Breast epithelium (tissue), 4 donors: ENCODE measurements at places on chromosomes 2 and 18. TPM values are rescaled to one million over a fixed set of nuclear protein-coding genes. Genes with fewer than 3 reads are reported as not detected.
A peak's percentile ranks its signal among the peaks of the same experiment; 100 is the strongest.

Gene VAMP8
- total RNA-seq = 55.7 TPM

GRCh38 chr2:21498016-21498415 is 374.2 kb downstream of the TDRD15 start:
- no peak for DNase-seq

DNA sequence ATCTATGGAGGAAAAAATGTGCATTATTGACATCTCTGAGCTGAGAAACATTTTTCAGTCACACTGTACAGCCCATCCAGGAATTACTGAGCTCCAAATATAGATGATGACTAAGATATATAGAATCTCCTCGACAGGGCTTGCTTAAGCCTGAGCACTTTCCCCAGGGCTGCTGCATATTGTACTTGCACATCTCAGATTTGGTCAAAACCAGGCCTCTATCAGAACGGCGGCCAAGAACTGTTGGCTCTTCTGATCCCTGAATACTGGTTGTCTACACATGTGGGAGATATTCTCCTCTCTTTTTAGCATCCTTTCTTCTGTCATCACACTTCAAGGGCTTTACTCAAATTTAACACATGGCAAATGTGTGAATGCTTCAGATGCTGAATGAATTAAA is 201.5 kb upstream of the SLC35G4 start:
- DNase-seq = no peak

DNA sequence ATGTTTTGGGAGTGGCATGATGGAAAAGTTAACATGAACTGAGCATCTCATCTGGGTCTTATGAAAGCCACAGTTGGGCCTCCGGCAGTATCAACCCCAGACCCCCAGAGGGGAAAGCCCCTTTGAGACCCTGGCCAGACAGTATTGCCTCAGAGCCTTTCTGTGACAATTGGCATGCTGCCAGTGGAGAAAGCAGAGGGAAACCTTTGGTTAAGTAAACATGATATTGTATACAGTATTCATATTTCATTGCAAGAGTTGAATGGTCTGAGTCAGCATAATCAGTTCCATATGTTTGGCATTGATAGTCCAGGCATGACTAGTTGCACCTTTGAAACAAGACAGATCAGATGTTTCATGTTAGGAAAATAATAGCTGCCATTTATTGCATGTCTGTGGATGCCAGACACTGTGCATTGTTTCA is 20.0 kb downstream of the MERTK start:
- DNase-seq = no peak

DNA sequence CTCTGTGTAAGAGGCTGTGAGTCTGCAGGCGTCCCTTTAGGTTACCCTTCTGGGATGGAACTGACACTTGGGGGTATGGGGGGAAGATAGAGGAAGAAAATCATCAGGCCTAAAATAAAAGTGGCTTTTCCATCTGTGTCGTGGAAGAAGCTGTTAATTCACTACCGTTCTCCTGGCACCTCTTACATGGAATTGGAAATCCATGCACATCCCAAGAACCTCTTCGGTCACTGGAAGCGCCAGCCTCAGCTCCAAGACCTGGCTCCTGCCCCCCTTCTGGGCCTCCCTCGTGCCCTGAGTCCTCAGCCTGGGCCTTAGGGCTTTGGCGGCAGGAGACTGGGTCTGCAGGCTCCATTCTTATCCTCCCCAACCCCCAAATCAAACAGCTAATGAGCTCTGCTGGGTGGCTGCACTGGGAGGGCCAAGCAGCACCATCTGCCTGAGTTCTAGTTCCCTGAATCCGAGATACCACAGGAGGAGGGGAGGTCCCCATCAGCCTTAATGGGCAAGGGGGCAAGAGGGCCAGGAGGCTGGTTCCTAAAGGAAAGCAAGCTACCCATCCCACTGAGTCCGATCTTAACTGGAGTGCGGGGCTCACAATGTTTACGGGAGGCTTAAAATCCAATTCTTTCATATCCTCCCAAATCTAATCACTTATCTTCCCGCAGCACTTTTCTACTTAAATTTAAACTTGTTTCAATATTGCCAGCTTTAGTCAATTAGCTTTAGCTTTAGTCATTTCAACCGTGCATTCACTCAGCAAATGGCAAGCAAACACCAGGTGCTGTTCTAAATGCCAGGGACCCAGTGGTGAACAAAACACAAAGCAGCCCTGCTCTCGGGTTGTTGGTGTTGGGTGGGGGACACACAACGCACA is 52.8 kb downstream of the FAM178B start:
- no peak for DNase-seq

Gene GCG
- not detected for total RNA-seq

DNA sequence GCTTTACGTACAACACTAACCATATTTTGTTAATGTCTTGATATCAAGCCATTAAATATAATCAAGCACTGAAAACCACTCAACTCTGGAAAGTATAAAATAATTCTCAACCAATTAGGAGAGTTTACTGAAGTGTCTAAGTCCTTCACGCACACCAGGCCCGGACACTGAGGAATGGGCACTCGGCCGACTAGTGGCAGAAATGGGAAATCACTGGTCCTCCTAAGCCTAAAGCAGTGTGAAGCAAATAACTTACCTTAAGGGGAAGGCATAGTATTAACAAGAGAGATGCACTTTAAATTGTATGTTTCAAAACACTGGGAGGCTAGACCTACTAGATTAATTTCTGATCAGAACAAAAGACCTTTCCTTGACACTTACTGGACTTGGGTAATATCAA is 45.7 kb downstream of the FAM210A start:
- DNase-seq = no peak

DNA sequence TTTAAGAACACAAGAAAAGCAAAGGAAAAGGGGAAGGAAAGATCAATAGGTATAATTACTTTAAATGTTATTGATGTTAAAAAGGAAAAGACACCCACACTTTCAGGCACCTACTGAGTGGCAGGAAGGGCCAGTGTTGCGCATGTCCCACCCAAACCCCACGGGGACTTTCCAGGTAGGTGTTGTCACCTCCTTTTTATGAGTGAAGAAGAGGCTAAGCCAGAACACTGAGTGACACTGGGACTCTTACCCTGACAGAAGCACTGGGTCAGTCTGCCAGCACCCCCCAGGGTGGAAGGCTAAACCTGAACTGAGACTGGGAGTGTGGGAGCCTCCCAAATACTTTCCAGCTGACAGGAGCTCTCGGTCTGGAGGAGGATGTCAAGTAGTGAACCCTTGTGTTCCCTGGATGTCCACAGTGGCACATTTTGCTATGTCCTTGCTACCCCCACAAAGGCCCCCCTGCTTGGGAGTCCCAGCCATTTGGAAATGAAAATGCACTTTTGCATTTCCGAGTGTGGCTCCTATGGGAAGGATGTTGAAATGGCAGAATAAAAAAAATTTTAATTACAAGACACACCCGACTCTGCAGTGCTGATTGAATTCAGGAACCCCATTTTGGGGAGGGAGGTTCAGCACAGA is 90.9 kb upstream of the SMAD2 start:
- no peak for DNase-seq

GRCh38 chr2:218981881-218982585 is 3.0 kb downstream of the FEV start:
- no peak for DNase-seq

Gene STEAP3
- 52.2 TPM for total RNA-seq

DNA sequence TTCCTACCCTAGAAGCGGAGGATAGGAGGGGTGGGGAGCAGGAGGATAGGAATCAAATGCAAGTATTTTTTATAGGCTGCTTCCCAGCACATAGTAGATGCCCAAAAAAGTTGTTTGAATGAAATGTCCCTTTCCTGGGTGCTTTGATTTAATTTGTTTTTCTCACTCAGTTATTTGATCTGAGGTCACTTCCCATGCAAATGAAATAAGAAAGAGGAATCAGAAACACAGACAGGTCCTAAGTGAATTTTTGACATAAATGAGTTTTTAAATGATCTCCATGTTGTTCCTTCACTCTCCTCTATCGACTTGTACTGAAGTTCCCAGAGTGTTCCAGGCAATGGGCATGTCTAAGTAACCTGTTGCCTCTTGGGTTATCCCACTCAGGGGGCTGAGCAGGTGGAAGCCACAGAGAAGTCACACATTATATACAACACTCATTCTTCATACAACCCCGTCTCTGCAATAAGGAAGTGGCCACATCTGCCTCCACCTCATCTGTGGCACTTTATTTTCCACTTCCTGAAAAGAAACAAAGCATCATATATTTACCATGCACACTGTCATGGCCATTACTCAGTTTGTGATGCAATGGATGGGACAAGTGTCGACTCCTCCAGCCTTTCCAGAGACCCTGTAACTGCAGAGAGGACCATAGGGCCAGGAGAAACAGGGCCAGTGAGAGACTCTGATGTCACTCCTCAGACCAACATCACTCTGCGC is 81.9 kb upstream of the ZNF397 start:
- no peak for DNase-seq

DNA sequence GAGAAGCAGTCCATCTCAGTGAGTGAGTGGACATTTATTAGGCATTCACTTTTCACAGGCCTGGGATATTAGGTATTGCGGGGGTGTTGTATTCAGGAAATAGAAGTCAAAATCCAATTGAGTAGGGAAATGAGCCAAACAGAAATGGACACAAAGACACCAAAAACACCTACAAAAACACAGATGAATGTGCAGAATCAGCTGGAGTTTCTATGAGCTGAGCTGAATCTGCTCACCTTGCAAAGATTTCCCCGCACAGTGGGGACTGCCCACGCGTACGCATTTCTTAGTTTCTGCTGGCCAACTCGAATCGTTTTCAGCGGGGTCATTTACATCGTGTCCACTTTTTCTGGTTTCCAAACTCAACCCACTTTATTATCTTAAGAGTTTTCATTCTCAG is 160.0 kb downstream of the BCL2 start:
- DNase-seq = no peak

Gene ARHGAP25
- 7.8 TPM for total RNA-seq

DNA sequence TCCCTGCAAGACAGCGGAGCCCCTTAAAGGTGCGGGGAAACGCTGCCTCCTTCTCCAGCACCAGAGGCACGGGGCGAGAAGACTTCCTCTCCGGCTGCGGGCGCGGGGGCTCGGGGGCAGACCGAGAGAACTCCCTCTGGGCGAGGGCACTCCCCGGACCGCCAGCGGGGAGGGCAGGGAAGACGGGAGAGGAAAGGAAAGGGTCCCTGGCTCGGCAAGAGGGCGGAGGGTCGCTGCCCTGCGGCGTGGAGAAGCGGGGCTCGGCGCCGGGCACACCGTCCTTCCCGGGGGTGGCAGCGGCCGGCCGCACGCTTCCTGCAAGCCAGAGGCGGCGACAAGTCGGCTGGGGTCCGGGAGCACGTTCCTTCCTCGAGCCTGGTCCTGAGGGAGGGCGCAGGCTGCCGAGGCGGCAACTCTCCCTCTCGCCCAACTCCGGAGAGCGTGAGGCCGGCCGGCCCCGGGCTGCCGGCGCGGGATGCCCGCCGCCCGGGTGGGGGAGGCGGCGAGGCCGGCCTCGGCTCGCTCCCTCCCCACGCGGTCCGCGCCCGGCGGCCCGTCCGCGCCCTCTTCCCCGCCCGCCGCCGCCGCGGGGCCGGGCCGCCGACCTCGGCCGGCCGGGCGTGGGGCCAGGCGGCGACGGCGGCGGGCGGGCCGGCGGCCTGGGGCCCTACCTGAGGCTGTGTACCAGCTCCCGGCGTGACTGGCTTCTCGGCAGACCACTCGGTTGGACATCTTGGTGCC is 1.1 kb downstream of the MEMO1 start:
- no peak for DNase-seq

GRCh38 chr2:120992791-120993555 is 257.3 kb downstream of the GLI2 start:
- peak; percentile 5 for DNase-seq

GRCh38 chr2:109264595-109265328 is 135.8 kb downstream of the SH3RF3 start:
- no peak for DNase-seq

DNA sequence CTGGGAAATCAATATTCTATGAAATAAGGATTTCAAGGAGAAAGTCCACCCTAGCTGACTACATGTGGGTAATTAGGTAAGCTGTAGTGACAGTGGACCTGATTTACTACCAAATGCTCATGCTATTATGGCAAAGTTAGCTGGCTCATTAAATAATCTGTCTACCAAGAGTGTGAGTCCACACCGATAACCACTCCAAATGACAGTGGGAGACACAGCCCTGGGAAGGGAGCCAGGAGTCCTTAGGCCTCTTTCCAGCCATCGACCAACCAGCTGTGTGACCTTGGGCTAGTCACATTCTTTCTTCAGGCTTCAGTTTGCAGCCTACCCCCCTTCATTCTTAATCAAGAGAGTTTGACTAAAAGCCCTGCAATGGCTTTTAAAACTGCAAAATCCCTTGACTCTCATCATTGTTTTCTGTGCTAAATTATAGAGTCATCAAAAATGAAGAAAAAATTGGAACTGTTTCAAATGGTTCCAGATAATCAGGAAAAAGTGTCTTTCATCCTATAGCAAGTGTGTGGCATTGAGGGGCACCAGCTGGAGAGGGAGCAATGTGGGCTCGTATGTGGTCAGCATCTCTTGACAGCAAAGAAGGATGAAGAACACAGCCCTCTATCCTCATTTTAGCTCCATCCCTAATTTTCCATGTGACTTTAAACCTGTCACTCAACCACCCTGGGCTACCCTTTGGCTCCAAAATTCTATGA is 45.6 kb upstream of the SLC14A2 start:
- DNase-seq = no peak

Gene AFF3
- total RNA-seq = 116 TPM

DNA sequence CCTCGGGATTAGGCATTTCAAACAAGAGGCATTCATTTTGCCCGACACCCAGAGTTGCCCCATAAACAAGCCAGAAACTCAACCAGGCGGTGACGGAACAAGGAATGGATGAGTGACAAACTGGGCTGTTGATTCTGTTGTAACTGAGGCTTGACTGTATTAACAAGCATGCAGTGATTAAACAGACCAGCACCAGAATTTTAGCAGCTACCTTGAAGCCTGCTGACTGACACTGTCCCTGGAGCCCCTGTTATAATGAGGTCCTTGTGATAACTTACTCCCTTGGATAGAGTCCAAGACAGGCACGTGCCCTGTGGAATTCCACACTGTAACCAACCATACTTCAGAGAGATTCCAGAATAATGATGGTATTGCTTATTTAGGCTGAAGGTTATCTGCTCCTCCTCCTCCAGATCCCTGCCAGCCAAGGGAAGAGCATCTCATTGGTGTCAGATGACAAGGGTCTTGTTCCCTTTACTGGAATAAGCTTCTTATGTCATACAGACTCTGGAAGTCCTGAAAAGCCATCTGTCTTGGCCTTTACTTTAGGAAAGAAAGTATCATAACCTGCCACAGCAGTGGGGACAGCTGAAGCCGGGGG is 97.1 kb upstream of the RMDN2 start:
- no peak for DNase-seq

DNA sequence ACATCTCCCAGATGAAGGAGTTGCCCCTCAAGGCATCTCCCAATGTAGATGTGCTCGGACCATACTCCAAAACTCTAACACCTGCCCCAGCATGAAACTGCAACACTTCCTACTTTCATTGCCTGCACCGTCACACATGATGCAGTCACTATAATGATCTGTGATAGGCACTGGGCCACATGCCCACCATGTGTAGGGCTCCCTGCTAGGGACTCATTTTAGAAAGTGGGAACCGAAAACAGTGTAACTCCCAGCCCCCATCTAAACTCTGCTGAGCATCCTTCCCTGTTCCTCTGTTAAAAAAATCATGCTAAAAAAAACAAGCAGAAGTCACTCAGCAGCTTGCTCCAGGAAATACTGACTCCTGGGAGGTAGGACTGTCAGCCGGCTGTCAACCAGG is 496.1 kb upstream of the RAB6C start:
- DNase-seq = no peak

GRCh38 chr2:46937471-46937901 is 21.9 kb upstream of the MCFD2 start:
- no peak for DNase-seq

- no peak for DNase-seq
Measured at GRCh38 chr2:100392715-100393114, 24.8 kb downstream of the CHST10 start.

Gene TRIM43
- not detected for total RNA-seq

- DNase-seq = no peak
Measured at GRCh38 chr2:102385522-102385921, 29.9 kb downstream of the IL18R1 start.
